ENCODE measurements at places on chromosomes 6 and 20.
A peak's percentile ranks its signal among the peaks of the same experiment; 100 is the strongest.

- no peak for DNase-seq
Measured at GRCh38 chr20:50866036-50866685, 65.1 kb downstream of the ADNP start.

DNA sequence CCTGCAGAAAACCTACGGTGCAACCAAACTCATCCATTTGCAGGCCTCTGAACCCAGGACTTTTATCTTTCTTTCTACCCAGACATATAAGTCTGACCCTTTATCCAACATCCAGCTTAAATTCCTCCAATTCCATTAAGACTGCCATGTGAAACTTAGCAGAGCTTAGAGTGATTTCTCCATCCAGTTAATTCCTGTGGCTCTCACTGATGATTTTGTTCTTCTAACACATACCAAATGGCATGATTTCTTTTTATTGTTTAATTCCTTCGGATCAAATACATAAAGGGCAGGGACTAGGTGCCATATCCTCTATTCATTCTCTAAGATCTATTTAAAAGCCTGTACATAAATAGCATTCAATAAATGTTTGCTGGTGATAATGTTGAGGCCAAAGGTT is 92.9 kb downstream of the TASP1 start:
- no peak for DNase-seq

GRCh38 chr20:58069796-58070663 is 158.4 kb downstream of the ANKRD60 start:
- DNase-seq, result no peak

GRCh38 chr6:108083349-108083748 is 8.8 kb upstream of the OSTM1 start:
- no peak for DNase-seq

DNA sequence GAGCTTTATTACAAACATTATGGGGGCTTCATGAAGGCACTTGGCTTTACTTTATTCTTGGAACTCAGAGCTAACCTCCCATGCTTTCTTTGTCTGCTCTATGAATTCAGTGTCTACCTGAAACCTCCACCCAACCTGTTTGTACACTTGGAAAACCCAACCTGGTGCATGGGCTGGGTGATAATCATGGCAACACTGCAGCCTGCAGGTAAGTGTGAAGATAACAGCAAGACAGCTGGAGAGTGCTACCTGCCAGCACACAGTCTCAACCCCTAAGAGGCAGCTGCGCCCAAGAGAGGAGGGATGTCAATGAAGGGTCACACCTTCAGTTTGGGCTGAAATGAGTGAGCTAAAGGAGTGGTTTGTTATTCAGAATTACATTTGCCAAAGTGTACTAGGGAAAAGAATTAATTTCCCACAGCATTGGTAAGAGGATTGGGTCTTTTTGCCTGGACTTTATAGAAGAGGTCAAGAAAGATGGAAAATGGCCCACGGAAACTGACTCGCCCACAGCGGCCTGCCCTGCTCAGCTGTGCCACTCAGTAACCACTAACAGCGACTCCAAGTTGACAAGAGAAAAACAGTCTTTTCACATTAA is 24.4 kb downstream of the FOXQ1 start:
- no peak for DNase-seq

GRCh38 chr20:12581644-12582289 is 427.0 kb upstream of the SPTLC3 start:
- DNase-seq, result no peak

DNA sequence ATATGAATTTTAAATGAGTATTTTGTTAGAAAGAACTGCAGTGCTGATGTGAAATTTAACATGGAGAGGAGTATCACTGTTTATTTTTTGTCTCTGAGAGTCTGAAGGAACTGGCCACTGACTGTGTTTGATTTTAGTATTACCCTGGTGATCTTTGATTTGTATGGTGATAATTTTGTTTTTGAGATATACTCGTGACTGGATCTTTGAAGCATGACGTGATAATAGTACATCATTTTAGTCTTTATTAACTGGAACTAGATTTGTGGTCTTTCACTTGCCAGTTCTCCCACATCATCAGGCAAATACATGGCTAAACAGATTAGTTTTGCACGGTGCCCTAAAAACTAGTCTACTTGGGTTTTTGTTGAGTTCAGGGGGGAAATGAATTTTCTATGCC is 55.5 kb downstream of the ARID1B start:
- no peak for DNase-seq

- DNase-seq, result no peak
Measured at GRCh38 chr6:78749326-78749725, 118.0 kb upstream of the IRAK1BP1 start.

DNA sequence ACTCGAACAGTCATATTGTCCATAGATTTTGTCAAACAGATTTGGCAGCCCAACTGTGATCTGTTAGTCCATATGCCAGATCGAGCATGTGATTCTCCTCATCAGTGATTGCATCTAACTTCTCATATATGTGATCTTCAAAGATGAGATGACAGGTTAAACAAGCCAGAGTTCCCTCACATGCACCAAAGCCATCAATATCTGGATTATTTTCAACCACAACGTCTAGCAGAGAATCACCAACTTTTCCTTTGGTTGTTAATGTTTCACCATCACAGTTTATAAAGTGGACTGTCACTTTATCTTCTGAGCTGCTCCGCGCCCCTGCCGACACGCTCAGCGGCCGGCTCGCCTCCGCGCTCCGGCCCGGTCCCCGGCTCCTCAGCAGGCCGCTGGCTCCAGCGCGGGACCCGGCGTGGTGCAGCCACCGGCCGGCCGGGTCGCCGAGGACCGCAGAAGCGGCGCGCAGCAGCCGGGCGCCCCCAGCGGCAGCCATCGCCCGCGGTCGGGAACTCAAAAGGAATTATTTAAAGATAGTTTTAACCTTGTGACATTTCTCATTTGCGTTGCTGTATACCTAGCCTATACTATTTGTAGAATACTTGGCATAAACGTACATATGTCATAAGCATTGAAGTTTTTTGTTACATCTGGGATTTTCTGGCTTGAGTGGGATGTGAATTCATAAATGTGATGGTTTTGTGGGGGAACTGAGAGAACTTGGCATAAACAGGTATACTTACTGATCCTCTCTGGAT is 40.1 kb upstream of the DYNLRB1 start:
- DNase-seq, result peak; percentile 24

GRCh38 chr20:4119854-4120209 is 104.5 kb upstream of the RNF24 start:
- DNase-seq, result no peak

DNA sequence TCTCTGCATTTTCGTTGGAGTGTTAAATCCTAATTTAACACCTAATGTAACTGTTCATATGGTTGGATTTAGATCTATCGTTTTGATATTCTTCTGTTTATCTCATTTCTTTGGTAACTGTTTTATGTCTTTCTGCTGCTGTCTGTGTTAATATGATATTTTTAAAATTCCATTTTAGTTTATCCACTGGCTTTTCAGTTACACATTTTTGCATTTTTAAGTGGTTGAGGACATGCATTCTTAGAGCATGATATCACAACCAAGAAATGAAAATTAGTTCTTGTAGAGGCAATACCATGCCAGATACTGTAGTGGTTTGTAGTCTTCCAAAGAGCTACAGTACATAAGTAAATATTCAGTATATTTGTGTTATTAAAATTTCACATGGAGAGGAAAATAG is 58.6 kb downstream of the LIN28B start:
- DNase-seq, result no peak

DNA sequence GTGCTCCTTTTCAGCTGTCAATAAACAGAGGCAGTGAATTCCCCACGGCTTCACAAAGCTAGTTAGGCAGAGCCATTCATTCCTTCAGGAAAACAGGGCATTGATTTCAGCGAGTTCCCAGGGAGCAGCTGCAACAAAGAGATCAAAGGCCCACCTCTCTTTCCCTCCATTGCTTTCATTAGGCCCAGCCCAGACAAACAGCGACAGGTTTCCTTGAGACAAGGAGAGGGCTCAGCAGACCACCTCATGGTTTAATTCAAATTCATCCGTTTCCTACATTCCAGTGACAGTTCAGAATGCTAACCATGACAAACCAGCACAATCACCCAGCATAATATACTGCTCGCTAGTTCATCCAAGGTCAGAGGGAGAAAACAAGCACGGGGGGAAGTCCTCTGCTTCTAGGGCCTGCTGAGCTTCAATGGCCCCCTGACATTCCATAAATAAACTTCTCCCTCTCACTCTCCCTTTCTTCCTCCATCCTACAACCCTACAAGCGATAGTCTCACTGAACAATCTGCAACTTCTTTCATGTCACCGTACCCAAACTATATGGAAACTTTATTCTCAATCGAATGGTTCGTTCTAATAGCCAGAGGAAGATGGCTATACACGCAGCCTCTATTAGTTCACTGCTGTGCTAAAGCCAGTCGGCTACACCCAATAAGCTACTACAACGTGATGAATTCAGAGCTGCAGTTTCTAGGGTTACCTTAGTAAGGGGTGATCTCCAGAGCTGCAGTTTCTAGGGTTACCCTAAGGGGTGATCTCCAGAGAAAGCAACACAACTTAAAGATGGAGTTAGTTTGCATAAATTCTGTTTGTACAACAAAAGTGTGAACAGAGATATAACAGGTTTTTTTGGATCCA is 34.7 kb downstream of the PLAGL1 start:
- DNase-seq, result no peak

All from CD4-positive, alpha-beta T cell treated with Interleukin-12 subunit alpha and Interleukin-12 subunit beta, for 1 hour (primary cell).